Muscle of back (tissue), 13 donors: ENCODE measurements at places on chromosomes 2 and 18. TPM values are rescaled to one million over a fixed set of nuclear protein-coding genes. Genes with fewer than 3 reads are reported as not detected.

The RAB6C gene
- 0.32 TPM for polyA plus RNA-seq

The CNTNAP5 gene
- 0.15 TPM for polyA plus RNA-seq

The TTN gene
- polyA plus RNA-seq = 407 TPM

The ANKRD53 gene
- polyA plus RNA-seq = 1.4 TPM

The CCL20 gene
- 0.63 TPM for polyA plus RNA-seq

The TFCP2L1 gene
- 0.11 TPM for polyA plus RNA-seq
